ENCODE measurements at places on chromosomes 12 and 14.

DNA sequence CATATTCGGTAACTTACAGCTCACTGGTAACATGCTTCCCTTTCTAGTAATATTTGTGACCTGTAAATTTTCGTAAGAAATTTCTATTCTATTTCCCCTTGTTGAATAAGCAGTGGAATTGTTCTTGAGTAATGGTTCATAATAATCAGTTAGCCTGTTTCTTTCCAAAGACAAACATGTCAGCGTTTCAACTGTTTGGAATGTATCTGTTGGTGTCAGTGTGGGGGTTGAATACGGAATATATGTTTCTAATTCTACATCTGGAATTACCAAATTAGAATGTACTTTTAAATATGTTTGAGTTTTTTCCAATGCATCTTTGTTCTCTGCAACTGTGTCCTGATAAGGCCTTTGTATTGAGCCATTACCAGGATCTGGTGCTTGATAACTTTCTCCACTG, 2.0 kb downstream of the BBS10 start:
- DNase-seq: no peak

DNA sequence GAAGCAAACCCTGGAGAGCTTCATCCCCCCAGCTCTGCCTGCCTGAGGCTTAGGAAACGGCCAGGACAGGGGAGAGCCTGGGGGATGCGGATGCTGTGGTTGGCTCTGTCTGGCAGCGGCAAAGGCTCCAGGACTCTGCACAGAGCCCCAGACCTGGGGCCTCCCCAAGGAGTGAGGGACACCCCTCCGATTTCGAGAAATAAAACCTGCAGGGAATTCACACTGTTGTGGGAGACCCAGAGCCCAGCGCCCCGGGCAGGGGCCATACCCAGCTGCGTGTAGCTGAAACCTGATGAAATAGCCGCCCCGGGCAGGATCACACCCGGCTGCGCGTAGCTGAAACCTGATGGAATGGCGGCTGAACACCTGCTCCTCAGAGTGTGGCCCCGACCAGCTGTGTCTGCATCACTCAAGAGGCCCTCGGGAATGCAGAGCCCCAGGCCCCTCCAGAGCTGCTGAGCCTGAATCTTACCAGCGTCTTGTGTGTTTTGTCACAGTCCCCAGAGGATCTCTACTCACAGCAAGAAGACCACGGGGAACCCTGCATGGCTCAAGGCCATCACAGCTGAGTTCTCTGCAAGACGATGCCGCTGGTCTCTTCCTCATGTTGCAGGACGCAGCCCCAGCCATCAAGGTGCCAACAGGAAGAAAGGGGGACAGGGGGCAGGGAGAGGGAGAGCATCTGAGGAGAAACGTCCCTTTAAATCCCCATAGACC, 46.5 kb upstream of the GALNT9 start:
- no peak for DNase-seq

GRCh38 chr12:56670836-56671235, 17.2 kb downstream of the PTGES3 start:
- no peak for DNase-seq

DNA sequence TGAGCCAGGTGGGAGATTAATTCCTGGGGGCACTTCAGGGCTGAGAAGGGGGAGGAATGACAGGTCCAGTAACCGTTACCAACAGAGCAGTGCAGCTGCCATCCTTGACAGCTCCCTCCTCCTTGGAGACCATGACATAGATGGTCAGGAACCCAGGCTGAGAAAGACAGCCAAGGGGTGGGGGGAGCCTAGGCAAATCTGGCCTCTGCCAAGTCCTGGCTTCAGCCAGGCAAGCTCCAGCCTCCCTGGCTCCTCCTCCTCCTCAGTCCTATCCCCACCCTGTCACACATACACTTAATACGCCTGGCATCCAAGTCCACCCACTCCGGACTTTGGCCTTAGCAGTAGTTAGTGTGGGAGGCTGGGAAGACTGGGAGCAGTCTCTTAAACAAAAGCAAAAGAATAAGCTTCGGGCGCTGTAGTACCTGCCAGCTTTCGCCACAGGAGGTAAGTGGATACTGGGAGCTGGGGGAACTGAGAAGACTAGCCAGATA, at the start of gene RDH5:
Gene RDH5, plus strand, starts transcription at position 323 of the 494 bp plus-strand sequence. CDS start 792 bp downstream, outside the sequence.
- no peak for DNase-seq

- DNase-seq: peak; percentile 46
These were observed 78.0 kb upstream of the SSTR1 start for GRCh38 chr14:38129705-38130104.

- no peak for DNase-seq
These were observed 92.4 kb downstream of the RPS6KA5 start for GRCh38 chr14:90968025-90968424.

DNA sequence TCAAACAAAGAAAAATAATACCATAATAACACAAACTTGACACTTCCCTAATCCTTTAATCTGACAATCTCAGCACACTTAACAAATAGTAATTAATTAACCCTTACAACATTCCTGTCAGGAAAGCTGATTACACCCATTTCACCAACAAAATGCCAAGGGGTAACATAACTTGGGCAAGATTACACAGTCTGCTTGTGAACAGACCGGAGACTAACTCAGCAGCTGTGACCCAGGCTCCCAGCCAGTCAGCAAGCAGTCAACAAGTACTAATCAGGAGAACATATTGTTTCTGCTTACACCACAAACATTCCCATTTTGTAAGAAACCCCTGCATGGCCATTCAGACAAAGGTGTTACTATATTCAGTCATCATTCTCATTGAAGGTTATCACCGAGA, 592.5 kb upstream of the FLRT2 start:
- DNase-seq: no peak

GRCh38 chr12:108906971-108907370, 27.1 kb downstream of the DAO start:
- DNase-seq: no peak

DNA sequence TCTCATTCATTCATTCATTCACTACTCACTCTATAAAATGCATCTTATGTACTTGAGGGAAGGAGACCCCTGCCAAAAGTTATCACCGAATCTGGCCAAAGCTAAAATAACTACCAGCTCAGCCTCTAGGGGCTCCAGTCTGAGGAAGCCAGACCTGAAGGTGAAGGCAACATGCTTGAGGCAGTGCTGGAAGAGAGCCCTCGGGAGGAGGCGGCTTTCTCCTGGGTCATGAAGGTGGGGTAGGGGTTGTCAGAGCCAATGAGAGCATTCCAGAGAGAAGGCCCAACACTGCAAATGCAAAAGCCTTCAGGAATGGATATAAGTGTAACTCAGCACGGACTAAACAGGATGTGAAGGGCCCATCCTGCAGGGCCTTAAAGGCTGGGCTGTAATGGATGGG, 62.4 kb downstream of the GSC start:
- no peak for DNase-seq

GRCh38 chr12:122349078-122349477, 73.4 kb downstream of the CLIP1 start:
- no peak for DNase-seq

GRCh38 chr14:93832665-93833064, 44.4 kb upstream of the PRIMA1 start:
- no peak for DNase-seq

- peak; percentile 53 for DNase-seq
These were observed 3.1 kb downstream of the ARHGEF25 start for GRCh38 chr12:57614178-57614947.

DNA sequence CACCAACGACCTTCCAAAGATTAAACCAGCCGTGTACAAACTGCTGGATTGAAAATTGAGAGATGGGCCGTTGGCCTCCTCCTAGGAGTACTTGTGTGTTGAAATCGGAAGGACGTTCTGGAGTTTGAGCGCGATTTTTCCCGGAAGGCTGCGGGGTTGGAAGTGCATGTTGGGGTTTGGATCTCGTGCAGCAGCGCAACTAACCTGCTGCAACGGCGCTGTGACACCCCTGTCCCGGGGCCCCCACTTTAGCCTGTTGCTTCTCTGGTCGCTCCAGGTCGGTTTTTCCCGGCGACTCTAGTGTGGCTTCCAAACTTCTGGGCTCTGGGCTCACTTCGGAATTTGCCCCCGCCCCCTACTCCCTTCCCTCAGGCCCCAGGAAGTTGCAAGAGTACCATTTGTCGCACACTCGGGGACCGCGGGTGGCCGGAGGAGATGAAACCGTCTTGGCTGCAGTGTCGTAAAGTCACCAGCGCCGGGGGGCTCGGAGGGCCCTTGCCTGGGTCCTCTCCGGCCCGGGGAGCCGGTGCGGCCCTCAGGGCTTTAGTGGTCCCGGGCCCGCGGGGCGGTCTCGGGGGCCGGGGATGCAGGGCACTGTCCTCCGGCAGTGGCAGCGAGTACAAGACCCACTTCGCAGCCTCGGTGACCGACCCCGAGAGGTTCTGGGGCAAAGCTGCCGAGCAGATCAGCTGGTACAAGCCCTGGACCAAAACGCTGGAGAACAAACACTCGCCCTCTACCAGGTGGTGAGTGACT, at the start of gene ACSS3:
Gene ACSS3, plus strand, starts transcription at position 394 of the 756 bp plus-strand sequence. Its CDS starts 42 bp downstream, at position 436.
- no peak for DNase-seq

GRCh38 chr14:101498526-101498860, 62.8 kb upstream of the DIO3 start:
- no peak for DNase-seq
